Thyroid gland (tissue), 4 donors: ENCODE measurements at places on chromosomes 7 and 10. TPM values are rescaled to one million over a fixed set of nuclear protein-coding genes. Genes with fewer than 3 reads are reported as not detected.

VIPR2 gene
- total RNA-seq, result 0.33 TPM

DNA sequence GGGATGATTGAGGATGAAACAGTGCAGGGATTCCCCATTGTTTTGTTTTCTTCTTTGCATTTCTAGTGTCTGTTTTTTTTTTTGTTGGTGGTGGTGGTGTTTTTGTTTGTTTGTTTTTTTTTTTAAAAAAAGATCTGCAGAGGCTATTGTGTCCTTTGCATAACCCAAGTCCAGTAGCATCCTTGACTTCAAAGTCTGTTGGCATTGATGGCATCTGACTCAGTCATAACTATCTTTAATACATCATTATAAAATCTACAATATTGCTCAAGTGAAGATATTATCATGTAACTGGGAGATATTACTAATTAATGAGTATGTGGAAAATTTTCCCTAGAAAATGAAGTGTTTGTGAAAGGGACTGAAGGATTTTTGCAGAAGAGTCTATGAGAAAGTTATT, 70.2 kb downstream of the KIAA1217 start:
- H3K36me3 ChIP-seq, result no peaks in the 10 kb centered on the region
- no peaks in the 10 kb centered on the region for H3K27me3 ChIP-seq
- peak overlapping the region; percentile 68 for H3K27ac ChIP-seq
- no peak for DNase-seq
- peaks cover 16% of the 10 kb centered on the region for H3K4me1 ChIP-seq
- no peak overlapping the region for H3K4me3 ChIP-seq

GRCh38 chr10:126972635-126973414, 67.6 kb downstream of the DOCK1 start:
- no peak overlapping the region for H3K4me3 ChIP-seq
- DNase-seq, result no peak
- H3K27ac ChIP-seq, result no peak overlapping the region
- H3K27me3 ChIP-seq, result no peaks in the 10 kb centered on the region
- no peaks in the 10 kb centered on the region for H3K4me1 ChIP-seq
- no peaks in the 10 kb centered on the region for H3K36me3 ChIP-seq

DNA sequence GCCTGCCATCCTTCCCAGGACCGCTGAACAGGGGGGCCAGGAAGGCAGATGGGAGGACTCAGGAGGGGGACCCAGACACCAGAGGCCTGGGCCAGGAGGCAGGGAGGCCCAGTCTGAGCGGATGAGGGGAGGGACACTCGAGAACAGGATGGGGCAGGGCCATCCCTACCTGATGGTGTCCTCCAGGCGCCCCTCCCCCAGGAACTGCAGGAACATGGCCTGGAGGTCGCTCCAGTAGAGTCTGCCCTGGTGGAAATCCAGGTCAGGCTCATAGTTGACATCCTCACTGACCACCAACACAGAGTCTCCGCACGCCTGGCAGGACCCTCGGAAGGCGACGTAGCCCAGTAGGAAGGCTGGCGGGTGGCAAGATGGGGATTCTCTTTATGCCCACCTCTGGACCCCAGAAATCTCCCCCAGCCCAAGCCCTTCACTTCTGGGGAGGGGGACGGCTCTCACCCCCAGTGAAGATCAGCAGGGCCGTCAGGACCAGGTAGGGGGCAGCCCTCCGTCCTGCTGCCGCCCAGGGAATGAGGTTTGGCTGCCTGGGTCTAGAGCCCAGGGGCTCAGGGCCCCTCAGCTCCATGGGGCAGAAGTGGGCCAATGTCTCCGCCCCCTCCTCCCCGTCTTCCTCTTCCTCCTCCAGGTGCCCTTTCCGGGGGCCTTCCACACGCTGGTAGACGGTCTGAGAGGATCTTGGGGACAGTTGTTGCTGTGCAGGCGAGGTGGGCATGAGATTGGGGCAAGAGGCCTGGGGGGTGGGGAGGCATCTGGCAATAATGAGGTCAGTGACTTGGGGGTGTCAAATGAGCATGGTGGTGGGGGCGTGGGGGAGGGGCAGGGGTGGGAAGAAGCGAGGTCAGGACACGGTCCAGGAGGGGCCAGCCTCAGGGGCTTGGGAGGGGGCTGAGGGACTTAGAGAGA, 573 bp downstream of the TFR2 start:
- no peaks in the 10 kb centered on the region for H3K36me3 ChIP-seq
- H3K27me3 ChIP-seq, result no peaks in the 10 kb centered on the region
- no peaks in the 10 kb centered on the region for H3K4me1 ChIP-seq
- H3K4me3 ChIP-seq, result no peak overlapping the region
- DNase-seq, result no peak

DNA sequence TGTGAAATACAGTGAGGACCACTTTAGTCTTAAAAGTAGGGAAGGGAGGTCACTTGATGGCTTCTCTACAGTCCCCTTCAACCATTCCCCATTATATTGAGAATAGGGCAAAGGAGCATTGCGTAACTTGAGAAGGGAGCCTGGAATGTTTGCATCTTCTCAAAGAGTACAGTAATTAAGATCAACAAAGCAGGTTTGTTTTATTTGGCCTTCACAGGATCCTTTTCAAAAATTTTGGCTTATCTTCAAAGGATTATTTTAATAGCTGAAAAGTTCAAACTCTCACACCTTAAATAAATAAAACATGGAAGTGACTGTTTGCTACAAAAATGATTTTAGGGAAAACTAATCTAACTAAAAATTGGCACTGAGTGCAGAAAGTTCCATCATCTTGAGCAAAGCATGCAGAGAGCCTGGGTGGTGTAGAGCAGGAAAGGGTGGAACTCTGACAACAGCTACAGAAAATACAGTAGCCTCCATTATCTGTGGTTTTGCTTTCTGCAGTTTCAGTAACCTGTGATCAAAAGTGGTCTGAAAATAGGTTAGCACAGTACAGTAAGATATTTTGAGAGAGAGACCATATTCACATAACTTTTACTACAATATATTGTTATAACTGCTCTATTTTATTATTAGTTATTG, 214.0 kb downstream of the MDFIC start:
- no peak overlapping the region for H3K4me3 ChIP-seq
- H3K27ac ChIP-seq, result no peak overlapping the region
- H3K36me3 ChIP-seq, result no peaks in the 10 kb centered on the region
- H3K4me1 ChIP-seq, result peaks cover 8% of the 10 kb centered on the region
- DNase-seq, result no peak

- H3K27me3 ChIP-seq, result no peaks in the 10 kb centered on the region
- DNase-seq, result no peak
- no peaks in the 10 kb centered on the region for H3K4me1 ChIP-seq
- no peaks in the 10 kb centered on the region for H3K36me3 ChIP-seq
- H3K27ac ChIP-seq, result no peak overlapping the region
- H3K4me3 ChIP-seq, result no peak overlapping the region
Observed at GRCh38 chr7:41745451-41745850, 42.6 kb upstream of the INHBA start.

RASA4B gene
- total RNA-seq, result 14.6 TPM

GRCh38 chr10:30752481-30752881, 122.9 kb upstream of the LYZL2 start:
- H3K4me3 ChIP-seq, result no peak overlapping the region
- H3K36me3 ChIP-seq, result no peaks in the 10 kb centered on the region
- no peaks in the 10 kb centered on the region for H3K27me3 ChIP-seq
- H3K27ac ChIP-seq, result no peak overlapping the region
- H3K4me1 ChIP-seq, result no peaks in the 10 kb centered on the region

FAM107B gene
- 38.6 TPM for total RNA-seq

DNA sequence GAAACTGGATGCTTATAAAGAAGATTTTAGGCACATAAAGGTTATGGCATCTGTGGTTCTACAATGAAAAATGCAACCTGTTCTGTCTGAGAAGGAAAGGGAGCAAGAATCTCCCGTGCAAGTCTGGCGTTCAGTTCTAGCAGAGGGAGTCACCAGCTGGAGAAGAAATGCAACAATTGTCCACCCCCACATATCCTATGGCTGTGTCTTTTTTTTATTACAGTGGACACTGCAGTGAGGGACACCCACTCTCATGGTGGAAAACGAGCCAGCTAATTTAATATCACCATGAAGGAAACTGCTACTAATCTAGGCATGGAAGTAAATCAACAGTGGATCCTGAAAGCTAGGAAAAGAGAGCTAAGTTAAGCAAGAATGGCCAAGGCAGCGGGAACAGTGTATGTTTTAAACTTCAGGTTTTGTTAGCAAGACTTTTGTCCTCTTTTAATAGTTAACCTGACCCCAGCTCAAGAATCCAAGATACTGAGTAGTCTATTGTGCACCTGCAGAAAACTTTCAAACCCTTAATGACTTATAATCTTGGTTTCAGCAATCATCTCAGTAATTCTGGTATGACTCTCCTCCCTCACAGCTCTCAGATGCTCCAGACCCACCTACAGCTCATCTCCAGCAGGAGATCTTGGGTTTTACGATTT, 149.3 kb downstream of the FGFR2 start:
- no peaks in the 10 kb centered on the region for H3K36me3 ChIP-seq
- no peaks in the 10 kb centered on the region for H3K27me3 ChIP-seq
- peak overlapping the region; percentile 48 for H3K27ac ChIP-seq
- DNase-seq, result no peak
- H3K4me1 ChIP-seq, result peaks cover 17% of the 10 kb centered on the region
- no peak overlapping the region for H3K4me3 ChIP-seq

DNA sequence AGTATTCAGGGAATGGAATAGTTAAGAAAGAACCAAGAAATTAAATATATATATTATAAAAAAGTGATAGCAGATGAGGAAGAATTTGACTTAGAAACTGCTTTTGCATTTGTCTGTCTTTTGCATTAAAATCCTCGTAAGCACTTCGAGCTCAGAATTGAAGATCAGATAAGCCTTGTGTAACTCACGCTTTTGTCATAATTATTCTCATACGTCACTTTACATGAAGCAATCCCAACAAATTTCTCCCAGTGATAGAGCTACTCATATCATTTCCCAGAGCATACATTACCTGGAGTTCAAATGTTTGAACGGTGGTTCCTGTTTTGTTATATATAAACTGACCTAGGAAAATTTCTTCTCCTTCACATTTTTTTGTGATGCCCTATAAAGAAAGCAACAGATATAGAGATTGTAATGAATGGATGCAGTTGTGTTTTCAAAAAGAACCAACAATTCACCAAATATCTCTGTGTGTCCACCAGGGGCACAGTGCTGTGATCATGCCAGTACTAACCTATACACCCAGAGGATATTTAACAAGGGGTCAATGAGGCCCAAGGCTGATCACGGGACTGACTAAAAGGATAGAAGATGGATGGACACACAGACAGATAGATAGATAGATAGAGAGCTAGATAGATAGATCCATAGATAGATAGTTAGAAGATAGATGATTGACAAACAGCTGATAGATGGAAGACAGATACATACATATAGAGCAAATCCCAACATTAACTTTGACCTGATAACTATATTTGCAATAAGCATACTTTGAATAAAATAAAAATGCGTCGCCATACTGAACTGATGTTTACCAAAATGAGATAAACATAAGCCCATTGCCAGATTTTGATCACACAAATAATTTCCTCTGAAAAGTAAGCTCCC, 9.3 kb upstream of the HUS1 start:
- H3K36me3 ChIP-seq, result no peaks in the 10 kb centered on the region
- no peak for DNase-seq
- no peaks in the 10 kb centered on the region for H3K4me1 ChIP-seq
- no peak overlapping the region for H3K4me3 ChIP-seq
- no peaks in the 10 kb centered on the region for H3K27me3 ChIP-seq
- H3K27ac ChIP-seq, result no peak overlapping the region

DNA sequence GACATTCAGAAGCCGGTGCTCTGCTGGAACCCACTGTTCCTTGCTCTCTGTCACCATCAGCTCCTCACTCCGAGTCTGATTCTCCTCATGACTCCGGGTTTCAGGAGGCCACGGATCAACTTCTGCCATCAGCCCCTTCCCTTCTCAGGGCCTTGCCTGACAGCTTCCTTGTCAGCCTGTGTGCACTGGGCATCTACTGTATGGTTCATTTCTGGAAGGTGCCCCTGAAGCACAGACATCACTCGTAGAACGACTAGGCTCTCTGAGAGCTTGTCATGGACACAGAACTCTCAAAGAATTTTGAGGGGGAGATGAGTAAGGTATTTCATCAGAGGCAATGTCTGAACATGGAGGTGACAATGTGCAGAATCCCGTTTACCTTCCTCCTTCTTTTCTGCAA, 396.1 kb downstream of the TNS3 start:
- no peaks in the 10 kb centered on the region for H3K36me3 ChIP-seq
- no peak overlapping the region for H3K4me3 ChIP-seq
- DNase-seq, result no peak
- no peak overlapping the region for H3K27ac ChIP-seq
- H3K27me3 ChIP-seq, result no peaks in the 10 kb centered on the region
